Fibroblast of pulmonary artery (primary cell): ENCODE measurements at places on chromosomes 16 and 17.

DNA sequence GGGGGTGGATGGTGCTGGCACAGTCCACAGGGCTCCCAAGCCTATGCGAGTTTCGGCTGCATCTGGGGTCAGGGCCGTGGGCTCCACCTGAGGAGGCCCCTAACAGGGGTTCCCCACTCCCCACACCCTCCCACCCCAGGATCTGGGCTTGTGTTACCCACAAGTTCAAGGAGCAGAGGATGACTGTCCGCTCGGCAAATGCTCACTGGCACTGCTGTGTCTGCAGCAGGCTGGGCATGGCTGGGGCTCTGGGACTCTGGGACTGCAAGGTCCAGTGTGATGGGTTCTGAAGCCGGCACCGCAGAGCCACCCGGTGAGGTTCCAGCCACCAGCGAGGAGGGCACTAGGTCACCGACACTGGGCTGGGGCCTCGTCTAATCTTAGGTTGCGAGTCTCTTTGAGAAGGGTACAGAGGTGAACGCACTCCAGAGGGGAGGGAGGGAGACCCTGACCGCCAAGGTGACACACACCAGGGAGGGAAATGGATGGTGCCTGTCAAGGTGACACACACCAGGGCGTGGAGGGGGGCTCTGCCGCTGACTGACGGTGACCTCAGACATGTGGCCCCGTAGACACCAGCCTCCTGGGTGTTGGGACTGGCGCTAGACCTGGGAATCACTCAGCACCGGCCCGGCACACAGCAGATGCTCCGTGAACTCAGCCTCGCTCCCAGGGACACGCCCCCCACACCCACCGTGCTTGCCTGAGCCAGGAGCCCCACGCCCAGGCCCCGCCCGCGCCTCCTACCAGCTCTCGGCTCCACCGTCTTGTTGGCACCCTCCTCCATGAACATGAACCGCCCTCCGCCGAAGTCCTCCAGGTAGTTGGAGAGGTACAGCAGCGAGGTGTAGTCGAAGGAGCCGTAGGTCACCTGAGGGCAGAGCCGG, 20.5 kb upstream of the HEXD start:
- DNase-seq: no peak

DNA sequence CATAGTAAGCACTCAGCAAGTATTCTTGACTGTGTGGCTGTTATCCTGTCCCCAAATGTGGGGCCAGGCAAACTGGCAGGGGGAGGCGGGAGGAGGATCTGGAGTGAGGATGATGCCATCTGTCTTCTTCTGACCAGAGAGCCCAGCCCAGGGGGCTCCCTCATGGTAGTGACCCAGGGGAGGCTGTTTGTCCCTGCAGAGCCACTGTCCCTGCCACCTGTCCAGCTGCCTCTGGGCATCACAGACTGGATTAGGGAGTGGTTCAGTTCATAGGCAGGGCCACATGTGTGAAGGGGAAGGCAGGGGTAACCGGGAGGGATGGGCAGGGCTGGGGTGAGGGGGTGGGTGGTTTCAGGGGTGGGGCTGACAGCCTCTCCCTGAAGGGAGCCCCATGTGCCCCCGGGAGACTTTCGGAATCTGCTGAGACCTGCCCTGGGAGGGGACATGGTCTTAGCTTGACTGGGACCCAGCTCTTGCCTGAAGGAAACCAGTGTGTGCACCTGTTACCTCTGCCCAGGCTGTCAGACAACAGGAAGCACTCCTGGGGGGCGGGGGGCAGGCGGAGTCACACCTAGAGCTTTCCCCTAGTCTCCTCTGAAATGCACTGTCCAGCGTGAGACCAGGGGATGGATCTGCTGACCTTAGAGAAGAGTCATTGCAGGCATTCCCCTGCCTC, 15.2 kb downstream of the ARHGAP23 start:
- DNase-seq: no peak

GRCh38 chr17:74118504-74118903, 85.0 kb upstream of the RPL38 start:
- DNase-seq: no peak

DNA sequence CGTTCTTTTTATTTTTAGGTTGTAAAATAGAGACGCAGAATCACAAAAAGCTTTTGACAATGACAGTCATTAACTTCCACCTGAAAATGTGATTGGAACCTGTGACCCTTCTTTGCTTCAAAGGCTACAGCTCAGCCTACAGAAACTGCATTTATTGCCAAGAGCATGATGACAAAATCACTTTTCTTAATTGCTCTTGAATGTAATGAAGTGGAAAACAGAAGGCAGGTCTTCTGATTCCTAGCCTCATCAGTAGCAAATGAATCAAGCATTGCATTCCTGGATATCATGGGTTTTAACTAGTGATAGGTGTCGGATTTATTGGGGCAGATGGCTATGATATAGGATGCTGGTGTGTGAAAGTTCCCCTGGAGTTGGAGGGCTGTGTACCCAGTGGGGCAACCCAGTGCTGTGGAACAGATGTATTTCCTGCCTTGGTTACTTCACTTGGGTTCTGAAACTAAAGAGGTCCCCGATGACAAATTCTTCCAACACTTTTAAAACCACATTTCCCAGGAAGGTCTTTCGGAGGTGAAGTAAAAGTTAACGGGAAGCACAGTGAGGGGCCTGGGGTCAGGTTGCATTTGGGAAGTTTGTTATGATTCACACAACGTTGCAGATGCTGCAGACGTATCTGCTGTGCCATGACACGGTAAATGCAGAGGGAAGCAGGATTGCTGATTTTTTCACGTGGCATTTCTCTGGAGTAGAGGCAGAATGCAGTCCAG, 127.5 kb downstream of the HS3ST3A1 start:
- DNase-seq: no peak

DNA sequence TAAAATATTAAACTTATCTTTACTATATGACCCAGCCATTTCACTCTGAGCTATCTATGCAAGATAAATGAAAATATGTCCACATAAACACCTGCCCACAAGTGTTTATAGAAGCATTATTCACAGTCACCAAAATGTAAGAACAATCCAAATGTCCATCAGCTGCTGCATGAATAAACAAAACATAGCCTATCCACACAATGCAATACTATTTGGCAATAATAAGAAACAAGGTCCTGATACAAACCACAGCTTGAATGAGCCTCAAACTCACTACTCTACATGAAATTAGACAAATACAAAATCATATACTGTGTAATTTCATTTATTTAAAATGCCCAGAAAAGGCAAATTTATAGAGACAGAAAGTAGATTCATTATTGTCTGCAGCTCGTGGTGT, 355.1 kb downstream of the CDH8 start:
- DNase-seq: no peak

GRCh38 chr17:6297960-6298359, 137.0 kb downstream of the AIPL1 start:
- DNase-seq: no peak

DNA sequence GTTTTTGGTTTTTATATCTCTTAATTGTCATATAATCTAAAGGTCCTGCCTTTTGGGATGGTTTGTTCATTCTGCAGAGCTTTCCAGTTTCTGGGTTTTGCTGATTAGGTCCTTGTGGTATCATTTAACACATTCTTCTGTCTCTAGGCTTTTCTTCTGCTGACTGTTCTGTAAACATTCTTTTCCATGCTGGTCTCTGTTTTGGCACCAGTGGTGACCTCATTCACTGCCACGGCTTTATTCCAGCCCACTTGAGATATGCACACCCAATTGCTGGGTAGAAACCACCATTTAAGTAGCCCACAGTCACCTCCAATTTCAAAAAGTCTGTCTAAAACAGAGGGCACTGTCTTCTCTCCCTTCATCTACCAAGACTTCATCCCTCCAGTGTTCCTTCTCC, 31.1 kb upstream of the COX10 start:
- DNase-seq: peak; percentile 47

DNA sequence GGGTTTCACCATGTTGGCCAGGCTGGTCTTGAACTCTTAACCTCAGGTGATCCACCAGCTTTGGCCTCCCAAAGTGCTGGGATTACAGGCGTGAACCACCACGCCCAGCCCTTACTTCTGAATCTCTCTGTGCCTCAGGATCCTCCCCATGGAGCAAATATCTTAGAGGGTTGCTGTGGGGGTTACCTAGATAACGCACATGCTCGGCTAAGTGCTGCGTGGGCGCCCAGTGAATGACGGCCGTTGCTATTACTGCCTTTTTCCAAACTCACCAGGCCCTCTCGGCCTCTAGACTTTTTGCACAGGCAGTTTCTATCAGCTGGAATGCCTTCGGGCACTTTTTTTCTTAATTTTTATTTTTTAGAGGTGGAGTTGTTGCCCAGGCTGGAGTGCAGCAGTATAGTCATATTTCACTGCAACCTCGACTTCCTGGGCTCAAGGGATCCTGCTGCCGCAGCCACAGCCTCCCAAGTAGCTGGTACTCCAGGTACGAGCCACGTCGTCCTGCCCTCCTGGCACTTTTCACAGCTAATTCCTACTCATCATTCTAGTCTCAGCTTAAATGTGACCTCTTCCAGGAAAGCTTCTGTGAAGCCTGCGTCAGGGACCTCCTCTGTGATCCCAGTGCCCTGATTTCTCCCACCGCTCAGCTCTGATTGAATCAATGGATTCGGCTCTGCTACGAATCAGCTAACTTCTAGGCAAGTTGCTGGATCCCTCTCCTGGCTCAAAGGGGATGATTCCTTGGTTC, 8.6 kb downstream of the CCDC102A start:
- DNase-seq: no peak

DNA sequence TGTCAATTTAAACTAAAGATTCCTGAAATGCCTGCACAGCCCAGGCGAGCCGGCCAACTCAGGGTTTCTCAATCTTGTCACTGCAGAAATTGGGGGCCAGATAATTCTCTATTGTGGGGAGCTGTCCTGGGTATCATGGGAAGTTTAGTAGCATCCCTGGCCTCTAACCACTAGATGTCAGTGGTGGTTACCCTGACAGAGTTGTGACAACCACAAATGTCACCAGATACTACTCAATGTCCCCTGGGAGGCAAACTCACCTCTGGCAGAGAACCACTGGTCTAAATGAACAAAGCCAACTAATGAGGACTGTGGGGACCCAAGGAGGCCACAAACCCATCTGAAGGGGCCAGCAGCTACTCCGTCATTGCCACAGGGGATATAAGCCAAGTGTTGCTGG, 90.9 kb downstream of the MYH11 start:
- peak; percentile 48 for DNase-seq

- DNase-seq: peak; percentile 39
Measured at GRCh38 chr17:7654832-7655540, 4.3 kb downstream of the ATP1B2 start.

- DNase-seq: no peak
Measured at GRCh38 chr16:7398536-7398935, 65.9 kb downstream of the RBFOX1 start.

- no peak for DNase-seq
Measured at GRCh38 chr17:78276098-78276887, 44.9 kb downstream of the TMEM235 start.

GRCh38 chr16:50257876-50258275, 8.5 kb upstream of the ADCY7 start:
- DNase-seq: no peak

GRCh38 chr17:68020409-68020756, 15.2 kb upstream of the KPNA2 start:
- DNase-seq: no peak

DNA sequence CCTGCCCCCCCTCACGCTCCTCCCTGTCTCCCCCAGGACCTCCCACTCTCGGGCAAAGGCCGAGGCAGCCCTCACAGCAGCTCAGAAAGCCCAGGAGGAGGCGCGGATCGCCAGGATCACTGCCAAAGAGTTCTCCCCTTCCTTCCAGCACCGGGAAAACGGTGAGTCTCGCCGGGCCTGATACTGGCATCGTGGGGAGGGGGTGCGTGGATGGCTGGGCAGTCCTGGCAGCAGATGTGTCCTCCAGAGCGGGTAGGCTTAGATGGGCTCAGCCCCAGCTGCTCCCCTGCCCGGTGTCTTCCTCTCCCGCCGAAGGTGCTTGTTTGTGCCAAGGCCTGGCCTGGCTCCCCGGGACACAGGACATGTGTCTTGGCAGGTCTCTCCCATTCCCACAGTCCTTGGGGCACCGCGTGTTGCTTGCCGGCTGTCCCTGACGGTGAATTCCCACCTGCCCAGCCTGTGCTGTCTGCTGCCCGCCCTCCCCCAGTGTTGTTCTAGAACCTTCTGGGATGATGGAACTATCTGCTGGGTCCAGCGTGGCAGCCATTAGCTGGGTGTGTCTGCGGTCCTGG, 81.6 kb downstream of the KLHDC4 start:
- DNase-seq: no peak

DNA sequence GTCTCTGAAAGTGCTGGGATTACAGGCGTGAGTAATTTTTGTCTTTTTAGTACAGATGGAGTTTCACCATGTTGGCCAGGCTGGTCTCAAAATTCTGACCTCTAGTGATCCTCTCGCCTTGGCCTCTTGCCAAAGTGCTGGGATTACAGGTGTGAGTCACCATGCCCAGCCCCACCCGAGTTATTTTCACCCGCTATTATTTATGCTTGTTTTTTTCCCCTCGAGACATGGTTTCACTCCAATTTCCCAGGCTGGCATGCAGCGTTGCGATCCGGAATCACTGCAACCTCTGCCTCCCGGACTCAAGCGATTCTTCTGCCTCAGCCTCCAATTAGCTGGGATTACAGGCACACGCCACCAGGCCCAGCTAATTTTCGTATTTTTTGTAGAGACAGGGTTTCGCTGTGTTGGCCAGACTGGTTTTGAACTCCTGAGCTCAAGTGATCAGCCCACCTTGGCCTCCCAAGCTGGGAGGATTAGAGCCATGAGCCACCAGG, 9.2 kb downstream of the RPL23 start:
- no peak for DNase-seq

DNA sequence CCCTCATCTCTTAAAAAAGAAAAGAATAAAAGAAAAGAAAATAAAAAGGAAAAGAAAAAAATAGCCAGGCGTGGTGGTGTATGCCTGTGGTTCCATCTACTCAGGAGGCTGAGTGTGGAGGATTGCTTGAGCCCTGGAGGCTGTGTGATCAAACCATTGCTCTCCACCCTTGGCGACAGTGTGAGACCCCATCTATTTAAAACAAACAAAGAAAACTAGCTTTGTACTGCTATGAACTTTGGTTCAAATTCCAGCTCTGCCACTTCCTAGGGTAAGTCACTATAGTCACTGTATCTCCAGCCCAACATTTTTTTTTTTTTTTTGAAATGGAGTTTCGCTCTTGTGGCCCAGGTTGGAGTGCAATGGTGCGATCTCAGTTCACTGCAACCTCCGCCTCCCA, 4.2 kb downstream of the CTF1 start:
- no peak for DNase-seq

DNA sequence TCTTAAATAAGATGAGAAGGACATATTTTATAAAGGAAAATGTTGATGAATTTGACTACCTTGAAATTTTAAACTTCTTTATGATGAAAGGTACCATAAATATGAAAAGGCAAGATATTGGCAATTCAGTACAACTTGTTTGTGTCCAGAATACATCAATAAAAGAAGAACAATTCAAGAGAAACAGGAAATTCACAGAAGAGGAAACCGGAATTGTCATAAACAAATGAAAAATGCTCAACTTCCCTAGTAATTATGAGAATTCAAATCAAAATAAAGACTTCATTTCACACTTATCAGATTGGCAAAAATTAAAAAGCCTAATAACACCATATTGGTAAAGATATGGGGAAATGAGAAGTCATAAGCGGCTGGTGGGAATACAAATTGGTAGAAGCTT, 54.3 kb downstream of the WSB1 start:
- DNase-seq: no peak

- no peak for DNase-seq
Measured at GRCh38 chr16:14634389-14634725, 1.6 kb downstream of the BFAR start.

- no peak for DNase-seq
Measured at GRCh38 chr16:14640538-14640937, 7.8 kb downstream of the BFAR start.

GRCh38 chr16:46713634-46714033, 24.2 kb downstream of the ORC6 start:
- DNase-seq: no peak
